ENCODE measurements at places on chromosomes 12 and 14. TPM values are rescaled to one million over a fixed set of nuclear protein-coding genes. Genes with fewer than 3 reads are reported as not detected.

PTGER2 gene
- 5.2 TPM for total RNA-seq

ACOT6 gene
- total RNA-seq = not detected

PTPRO gene
- 15.7 TPM for total RNA-seq

KRT86 gene
- total RNA-seq = 0.20 TPM

NELL2 gene
- 6.1 TPM for total RNA-seq

DNA sequence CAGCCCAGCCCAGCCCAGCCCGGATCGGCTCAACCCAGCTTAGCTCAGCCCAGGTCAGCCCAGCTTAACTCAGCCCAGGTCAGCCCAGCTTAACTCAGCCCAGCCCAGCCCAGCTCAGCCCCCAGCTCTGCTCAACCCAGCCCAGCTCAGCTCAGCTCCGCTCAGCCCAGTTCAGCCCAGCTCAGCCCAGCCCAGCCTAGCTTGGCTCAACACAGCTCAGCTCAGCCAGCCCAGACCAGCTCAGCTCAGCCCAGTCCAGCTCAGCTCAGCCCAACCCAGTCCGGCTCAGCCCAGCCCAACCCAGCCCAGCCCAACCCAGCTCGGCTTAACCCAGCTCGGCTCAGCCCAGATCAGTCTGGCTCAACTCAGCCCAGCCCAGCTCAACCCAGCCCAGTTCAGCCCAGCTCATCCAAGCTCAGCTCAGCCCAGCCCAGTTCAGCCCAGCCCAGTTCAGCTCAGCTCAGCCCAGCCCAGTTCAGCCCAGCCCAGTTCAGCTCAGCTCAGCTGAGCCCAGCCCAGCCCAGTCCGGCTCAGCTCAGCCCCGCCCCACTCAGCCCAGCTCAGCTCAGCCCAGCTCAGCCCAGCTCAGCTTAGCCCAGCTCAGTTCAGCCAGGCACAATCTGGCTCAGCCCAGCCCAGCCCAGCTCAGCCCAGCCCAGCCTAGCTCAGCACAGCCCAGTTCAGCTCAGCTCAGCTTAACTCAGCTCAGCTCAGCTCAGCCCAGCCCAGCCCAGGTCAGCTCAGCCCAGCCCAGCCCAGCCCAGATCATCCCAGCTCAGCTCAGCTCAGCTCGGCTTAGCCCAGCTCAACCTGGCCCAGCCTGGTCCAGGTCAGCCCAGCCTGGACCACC lies 331.7 kb downstream of the TMEM121 start:
- DNase-seq = no peak

DNA sequence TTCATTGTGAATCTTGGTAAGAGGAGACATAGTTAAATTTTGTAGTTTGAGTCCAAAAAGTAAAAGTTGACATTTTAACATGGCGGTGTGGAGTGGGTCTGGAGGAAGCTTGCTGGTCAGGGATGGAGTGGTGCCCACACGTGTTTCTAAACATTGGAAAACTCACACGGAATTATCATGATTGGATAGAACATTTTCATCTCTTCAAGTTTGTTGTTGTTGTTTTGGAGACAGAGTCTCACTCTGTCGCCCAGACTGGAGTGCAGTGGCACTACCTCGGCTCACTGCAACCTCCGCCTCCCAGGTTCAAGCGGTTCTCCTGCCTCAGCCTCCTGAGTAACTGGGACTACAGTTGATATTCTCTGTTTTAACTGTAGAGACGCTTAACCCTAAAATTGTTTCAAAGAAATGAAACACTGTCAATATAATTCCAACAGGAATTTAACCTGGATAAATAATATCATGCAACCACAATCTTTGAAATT lies 502 bp upstream of the MBIP start:
- DNase-seq = no peak

GRCh38 chr14:65373671-65374039 lies 38.9 kb upstream of the FUT8 start:
- DNase-seq = no peak

- no peak for DNase-seq
Measured at GRCh38 chr12:129203456-129203855, 350.2 kb downstream of the GLT1D1 start.

DNA sequence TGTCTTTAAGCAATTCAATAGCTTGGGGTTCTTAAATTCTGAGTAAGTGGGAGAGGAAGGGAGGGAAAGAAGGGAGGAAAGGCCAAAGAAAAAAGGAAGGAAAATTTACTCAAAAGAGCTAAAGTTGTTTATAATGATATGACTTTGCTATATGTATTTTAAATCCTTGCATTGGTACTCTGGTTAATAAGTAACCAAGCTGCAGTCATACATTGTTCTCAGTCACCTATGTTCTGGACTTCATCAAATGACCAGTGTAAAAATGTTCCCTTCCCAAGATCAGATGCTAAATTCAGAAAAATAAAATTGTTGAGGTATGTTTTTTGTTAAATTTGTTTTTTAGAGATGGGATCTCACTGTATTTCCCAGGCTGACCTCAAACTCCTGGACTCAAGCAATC lies 259.9 kb upstream of the CPNE8 start:
- no peak for DNase-seq

GRCh38 chr12:63977441-63977840 lies 132.9 kb downstream of the SRGAP1 start:
- DNase-seq = no peak

- no peak for DNase-seq
Measured at GRCh38 chr14:79101388-79101787, 931.2 kb downstream of the NRXN3 start.

GRCh38 chr12:92192360-92192759 lies 46.7 kb upstream of the BTG1 start:
- no peak for DNase-seq

DNA sequence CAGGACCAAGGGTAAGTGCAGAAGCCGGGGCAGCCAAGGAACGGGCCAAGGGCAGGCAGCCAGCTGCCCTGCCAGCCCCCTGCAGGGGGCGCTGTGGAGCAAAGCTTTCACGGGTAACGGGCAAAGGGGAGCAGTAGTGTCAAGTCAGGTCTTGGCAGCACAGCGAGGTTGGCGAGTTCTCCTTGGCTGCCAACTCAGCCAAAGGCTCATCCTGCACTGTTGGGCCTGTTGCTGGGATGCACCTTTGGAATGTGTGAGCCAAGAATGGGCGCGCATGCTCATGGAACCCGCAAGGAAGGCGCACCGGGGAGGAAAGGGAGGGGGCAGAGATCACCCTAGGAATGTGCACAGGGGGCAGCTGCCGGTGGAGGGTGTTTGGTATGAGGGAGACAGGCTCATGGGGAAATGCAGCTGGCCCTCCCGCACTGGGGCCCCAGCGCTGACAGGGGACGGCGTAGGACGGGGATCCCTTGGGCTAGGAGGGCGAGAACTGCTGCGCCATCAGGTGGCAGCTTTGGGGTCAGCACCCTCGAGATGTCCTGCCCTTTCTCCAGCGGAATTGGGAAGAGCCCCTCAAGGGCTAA lies 138.0 kb downstream of the ASCL4 start:
- DNase-seq = peak; percentile 32

DNA sequence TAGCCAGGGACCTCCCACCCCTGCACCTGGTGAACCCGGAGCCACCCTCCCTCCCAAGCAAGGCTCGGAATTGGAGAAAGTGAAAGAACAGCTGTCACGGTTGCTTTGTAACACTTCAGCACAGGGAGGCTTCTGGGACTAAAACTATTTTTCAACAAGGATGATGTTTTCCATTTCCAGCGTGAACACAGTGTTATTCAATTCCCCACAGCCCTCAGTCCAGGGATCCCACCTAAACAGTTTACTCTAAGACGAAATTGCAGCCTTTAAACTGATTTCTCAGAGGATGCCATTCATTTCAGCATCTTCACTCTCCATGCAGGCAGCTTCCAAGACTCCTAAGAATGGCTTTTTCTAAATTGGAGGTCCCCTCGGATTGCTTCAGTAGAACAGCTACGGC lies 229.2 kb downstream of the SLC15A4 start:
- no peak for DNase-seq

DNA sequence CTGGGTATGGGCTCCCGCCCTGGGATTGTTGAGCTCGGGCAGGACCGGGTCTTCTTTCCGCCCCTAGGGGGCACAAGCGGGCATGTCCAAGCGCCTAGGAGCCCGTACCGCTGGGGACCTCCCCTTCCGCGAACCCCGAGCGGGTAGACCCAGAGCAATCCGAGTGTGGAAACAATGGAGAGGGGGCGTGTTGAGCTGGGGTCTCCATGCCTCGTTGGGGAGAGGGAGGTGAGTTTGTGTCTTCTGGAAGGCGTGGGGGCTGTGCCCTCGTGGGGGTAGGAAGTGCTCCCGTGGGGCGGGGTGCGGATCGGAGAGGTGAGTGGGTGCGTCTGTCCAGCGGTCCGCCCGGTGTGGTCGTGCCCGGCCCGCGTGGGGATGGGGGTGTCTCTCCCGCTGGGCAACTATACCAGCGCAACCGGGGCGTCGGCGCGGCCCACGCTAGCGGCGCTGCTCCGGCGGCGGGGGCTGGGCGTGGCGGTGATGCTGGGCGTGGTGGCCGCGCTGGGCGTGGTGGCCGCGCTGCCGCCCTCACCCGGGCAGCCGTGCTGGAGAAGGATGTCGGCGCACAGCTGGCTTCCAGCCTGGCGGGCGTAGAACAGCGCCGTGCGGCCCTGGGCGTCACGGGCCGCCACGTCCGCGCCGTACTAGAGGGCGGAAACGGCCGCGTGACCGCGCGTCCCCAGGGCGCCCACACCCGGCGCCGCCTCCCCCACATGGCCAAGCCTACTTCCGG lies 12.2 kb downstream of the AGAP2 start:
- peak; percentile 78 for DNase-seq
